ENCODE measurements at places on chromosomes 11 and 22.
A peak's percentile ranks its signal among the peaks of the same experiment; 100 is the strongest.

DNA sequence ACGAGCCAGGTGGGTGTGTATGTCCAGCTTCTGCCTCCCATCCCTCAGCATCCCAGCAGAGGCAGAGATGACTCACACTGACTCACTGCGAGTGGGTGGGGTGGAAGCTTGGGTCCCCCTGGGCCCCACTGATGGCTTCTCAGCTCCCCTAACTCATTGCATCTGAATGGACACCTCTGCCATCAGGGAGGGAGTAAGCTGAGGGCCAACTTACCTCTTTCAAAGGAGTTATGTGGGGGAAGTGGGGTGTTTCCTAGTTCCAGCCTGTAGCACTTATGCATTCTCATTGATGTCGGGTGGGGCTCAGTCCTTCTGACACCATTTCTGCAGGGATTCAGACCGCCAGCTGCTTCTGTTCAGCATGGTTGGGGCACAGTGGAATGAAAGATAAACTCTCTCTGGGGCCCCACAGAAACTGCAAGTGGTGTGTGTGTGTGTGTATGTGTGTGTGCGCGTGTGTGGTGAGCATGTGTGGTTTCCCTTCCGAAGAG, 1425.8 kb downstream of the TBC1D22A start:
- DNase-seq, result no peak

DNA sequence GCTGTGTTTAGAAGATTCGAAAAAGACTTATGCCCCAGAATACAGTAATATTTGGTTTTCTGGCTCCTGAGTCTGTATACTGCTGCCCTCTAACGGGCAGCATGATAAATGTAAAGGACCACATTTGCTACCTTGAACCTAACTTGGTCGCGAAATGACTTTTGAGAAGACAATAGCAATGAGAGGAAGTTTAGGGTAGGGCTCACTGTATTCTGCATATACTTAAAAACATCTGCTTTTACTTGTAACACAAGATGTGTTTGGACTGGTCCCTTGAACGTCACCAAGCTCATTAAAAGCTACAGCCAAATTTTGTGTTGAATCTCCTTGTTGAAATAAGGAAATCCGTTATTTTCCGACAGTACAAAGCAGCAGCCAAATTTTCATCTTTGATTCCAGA, 309.1 kb downstream of the SWAP70 start:
- DNase-seq, result no peak

GRCh38 chr11:82889133-82890001, 10.9 kb downstream of the PRCP start:
- peak; percentile 69 for DNase-seq

- no peak for DNase-seq
These were observed 30.6 kb downstream of the PACSIN2 start for GRCh38 chr22:42984397-42984796.

GRCh38 chr11:107691000-107691750, 20.7 kb downstream of the SLN start:
- DNase-seq, result no peak

- no peak for DNase-seq
These were observed 236.8 kb upstream of the PITPNB start for GRCh38 chr22:28155808-28156207.

GRCh38 chr22:25027043-25027906, 74.8 kb downstream of the KIAA1671 start:
- DNase-seq, result no peak

- DNase-seq, result no peak
These were observed 2.6 kb downstream of the ZNRF3 start for GRCh38 chr22:28885939-28886338.

DNA sequence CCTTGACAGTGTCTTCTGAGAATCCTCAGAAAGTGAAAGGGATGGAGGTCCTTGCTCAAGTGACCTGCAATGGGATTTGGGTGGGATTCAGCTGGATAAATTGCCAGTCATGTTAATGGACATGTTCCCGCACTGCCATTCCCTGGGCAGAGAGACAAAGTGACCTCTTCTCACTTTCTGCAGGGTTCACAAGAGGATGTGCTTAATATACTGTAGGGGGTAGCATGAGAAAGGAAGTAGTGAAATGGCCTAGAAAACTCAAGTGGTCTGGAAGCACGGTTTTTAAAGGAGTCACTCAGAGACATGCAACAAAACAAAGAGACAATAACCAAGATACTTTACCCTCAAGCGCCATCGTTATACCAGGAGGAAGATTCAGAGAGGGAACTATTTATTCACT, 70.2 kb downstream of the NELL1 start:
- no peak for DNase-seq
